ENCODE measurements at places on chromosomes 6 and 20.

- no peak for DNase-seq
These were observed 3.6 kb downstream of the BCL2L1 start for GRCh38 chr20:31718952-31719643.

GRCh38 chr6:39209360-39209811 lies 19.9 kb downstream of the KCNK5 start:
- peak; percentile 32 for DNase-seq

- DNase-seq, result no peak
These were observed 77.0 kb downstream of the MMS22L start for GRCh38 chr6:97205966-97206365.

- DNase-seq, result no peak
These were observed 1.1 kb upstream of the PRELID3B start for GRCh38 chr20:59043698-59044097.

DNA sequence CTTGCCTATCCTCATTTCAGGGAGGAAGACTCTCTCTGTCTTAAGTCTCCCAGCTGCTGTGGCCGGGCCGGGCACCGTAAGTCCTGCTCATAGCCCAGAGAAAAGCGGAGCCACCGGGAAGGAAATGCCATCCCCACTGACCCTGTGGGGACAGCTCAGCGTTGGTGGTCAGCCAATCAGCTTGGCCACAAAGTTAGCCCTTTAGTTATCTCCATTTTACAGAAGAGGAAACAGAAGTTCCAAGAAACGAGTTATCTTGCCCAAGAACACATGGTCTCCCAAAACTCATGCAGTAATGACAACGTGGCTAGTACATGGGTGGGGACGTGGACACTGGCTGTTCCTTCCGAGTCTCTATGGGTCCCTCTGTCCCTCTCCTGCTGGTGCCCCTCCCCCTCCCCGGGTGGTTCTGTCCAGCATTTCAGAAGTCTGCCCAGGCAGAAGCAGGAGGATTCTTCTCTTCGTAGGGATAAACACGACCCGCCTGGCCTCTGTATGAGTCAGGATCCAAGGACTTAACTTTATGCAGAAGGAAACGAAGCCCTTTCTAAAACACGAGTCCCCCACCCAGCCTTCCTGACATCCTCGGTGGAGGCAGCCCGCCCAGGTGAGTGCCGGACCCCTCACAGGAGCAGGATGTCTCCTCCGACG lies 273.8 kb downstream of the CDH4 start:
- DNase-seq, result no peak

- peak; percentile 23 for DNase-seq
These were observed 271.5 kb downstream of the FOXA2 start for GRCh38 chr20:22312744-22313346.

DNA sequence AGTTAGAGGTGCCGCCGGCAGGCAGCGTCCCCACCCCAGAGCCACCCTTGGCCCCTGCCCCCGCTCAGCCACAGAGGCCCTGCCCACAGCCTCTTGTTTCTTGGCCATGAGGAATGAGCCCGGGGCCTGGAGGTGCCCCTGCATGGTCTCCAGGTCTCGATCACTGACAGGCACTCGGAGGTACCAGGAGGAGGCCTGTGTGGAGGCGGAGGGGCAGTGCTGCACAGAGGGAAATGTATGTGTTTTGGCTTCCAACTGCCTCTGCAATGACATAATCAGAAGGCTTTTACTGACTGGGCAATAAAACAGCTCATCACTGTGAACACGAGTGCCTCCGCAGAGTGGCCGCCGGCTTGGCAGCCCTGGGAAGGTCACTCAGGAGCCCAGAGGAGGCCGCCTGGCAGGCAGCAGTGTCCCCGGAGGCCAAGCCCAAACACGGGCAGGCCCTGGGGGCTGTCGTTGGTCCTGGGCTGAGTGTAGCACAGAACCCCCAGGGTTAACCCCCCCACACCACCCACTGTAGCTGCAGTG lies 61.1 kb upstream of the GATA5 start:
- DNase-seq, result no peak

DNA sequence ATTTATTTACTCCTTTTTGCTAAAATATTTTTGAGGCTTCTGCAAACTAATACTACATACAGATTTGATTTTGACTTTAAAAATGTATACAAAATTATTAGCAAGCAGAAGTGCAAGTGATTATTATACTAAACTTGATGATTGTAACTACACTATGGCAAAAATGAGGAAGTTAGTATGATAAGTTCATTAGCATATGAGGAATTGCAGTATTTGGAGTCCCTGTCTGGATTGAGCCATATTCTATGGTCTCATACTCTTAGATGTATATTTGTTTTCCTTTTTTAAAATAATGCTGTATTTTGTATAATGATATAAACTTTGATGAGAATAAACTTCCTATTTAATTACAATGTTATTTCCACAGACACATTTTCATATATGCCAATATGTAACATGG lies 13.9 kb downstream of the CRISP3 start:
- no peak for DNase-seq

- DNase-seq, result no peak
These were observed 260.6 kb downstream of the EYA4 start for GRCh38 chr6:133501675-133502270.

GRCh38 chr6:126170433-126170832 lies 169.5 kb upstream of the CENPW start:
- no peak for DNase-seq

- no peak for DNase-seq
These were observed 57.6 kb downstream of the TENT5A start for GRCh38 chr6:81694855-81695254.

GRCh38 chr6:71480577-71480976 lies 192.0 kb downstream of the OGFRL1 start:
- DNase-seq, result no peak

- no peak for DNase-seq
These were observed 48.5 kb downstream of the STK4 start for GRCh38 chr20:45014671-45015415.

DNA sequence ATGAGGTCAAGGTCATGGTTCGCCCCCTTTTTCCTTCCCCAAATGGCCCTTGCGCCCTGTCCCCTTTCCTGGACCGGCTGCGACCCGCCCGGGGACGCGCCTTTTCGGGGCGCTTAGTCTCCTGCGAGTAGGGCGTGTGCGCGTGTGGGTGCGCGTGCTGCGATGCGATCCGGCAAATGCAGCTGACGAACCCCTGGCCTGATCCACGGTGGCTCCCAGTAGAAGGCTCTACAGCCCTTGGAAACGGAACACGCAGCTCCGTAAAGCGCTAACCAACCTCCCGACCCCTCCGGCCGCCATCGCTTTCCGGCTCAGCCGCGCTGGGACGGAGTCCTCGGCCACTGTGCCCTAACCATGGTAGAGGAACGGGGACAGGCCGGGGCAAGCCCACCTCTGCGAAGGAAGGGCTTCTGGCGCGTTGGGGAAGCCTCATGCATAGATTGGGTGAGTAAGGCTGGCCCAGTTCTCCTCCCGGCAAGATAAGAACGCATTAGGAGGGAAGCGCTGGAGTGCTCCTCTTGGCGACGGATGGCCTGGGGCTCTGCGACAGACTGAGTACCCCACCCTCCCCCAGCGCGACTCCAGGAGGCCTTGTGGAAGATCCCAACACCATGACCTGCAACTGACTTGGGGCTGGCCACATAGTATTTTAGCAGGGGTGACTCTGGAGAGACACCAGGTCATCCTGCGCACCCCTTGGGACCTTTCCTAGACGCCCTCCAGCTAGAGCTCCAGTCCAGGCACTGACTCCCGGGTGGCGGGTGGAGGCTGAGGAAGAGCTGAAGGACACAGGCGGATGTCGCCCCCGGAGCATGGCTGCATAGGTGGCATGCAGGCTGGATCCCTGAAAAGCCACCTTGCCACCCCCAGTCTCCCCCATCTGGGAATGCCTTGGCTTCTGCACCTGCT lies 1.1 kb upstream of the SLC4A11 start:
- no peak for DNase-seq

- peak; percentile 0 for DNase-seq
These were observed 59.0 kb upstream of the ZNF184 start for GRCh38 chr6:27531772-27532459.

- no peak for DNase-seq
These were observed 489.6 kb downstream of the MMUT start for GRCh38 chr6:48973491-48973890.

DNA sequence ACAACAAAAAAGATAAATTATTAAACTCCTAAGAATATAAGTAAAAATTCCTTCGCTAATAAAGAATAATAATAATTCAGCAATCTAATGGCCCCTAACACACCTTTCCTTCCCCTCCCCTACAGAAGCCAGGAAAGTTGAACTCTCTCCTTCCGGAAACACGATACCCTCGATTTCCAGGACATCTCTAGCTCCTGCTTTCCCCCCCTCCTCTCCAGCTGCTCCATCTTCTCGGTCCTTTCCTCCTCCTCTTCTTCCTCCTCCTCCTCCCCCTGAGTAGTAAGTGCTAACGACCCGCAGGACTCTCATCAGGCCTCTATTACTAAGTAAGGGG lies 603 bp downstream of the TASP1 start:
- DNase-seq, result peak; percentile 75

- no peak for DNase-seq
These were observed 309.5 kb upstream of the PRND start for GRCh38 chr20:4412216-4412615.

DNA sequence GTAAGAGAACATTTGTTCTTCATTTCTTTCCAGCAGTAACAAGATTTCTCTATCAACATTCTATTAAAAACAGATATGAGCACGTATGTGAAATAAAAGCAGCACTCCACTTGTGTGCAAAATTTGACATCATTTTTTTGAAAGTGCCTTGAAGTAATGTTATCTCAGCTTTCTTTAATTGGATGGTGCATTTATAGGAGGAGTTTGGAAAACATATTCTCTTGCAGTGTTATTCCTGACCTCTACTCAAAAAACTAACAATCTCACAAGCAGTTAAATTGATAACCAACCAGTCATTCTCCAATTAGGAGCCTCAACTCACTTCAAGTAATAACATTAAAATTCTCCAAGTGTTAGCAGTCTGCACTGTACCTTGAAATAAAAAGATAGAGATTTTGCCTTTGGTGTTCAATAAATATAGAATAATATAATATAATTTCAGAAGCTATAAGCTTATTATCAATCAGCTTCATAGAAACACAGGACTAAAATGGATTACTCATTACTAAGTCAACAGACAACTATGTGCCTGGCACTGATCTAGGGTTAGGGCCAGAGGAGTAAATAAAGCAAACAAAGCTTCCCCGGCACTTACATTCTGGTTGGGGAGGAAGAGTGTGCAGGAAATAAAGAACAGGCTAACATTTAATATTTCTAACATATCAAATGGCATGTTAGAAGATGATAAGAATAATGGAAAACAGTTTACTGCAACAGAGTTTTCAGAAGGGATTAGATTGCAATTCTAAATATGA lies 149.0 kb upstream of the SGK1 start:
- DNase-seq, result no peak

GRCh38 chr6:26016963-26017631 lies 54.5 kb downstream of the TRIM38 start:
- DNase-seq, result no peak

DNA sequence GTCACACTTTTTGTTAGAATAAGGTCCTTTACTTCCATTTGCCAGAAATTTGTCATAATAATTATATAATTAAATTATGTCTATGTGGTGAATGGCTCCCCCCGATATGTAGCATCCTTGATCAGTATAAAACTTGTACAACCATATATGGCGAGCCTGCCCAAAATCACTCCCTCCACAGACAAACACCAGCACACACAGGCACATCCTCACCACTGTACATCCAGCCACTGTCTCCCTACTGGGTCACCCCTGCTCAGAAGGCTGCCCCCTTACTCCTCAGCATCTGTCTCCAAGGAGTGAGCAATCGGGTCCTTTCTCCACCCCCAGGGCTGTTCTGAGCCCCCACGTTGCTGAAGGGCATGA lies 87.0 kb upstream of the MYL9 start:
- DNase-seq, result no peak

GRCh38 chr6:40263970-40264369 lies 323.2 kb downstream of the LRFN2 start:
- DNase-seq, result no peak

- peak; percentile 13 for DNase-seq
These were observed 56.4 kb upstream of the MTRF1L start for GRCh38 chr6:153058909-153059308.

GRCh38 chr20:18436847-18437246 lies 30.0 kb downstream of the DZANK1 start:
- no peak for DNase-seq

DNA sequence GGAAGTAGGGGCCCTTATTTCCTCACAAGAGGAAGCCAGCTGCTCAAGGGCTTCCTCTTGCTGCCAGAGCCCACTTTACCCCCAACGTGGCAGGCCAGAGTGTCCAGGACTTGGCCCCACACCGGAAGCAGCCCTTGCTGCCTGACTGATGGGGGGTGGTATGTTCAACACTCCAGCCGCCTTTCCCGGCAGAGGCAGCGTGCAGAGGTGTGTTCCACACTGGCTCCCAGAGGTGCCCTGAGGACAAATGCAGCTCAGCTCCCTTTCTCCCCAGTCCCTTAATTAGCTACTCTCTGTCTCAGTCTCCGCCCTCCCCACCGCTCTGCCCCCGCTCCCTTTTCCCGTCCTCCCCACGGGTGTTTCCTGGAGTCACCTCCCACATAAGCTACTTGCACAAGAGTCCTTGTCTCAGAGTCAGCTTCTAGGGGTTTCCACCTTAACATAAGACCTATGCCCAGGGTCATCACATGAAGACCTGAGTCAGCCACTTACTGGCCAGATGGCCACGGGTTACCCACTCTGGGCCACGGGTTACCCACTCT lies 61.7 kb upstream of the SHLD1 start:
- no peak for DNase-seq

DNA sequence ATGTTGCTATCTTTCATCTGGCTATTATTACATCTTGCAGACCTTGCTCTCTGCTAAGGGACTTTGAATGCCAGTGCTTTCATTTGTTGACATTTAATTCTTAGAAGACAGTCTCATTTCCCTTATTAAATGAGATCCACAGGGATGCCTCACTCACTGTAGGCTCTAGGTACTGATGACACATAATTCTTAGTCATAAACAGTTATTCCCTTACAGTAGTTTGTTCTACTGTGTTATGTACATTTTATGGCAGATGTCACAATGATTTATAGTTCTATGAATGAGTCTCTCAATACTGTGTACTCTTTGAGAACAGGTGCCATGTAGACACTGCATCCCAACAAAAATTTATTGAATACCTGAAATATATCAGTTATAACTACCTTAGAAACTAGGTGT lies 70.3 kb downstream of the FAM83B start:
- no peak for DNase-seq

DNA sequence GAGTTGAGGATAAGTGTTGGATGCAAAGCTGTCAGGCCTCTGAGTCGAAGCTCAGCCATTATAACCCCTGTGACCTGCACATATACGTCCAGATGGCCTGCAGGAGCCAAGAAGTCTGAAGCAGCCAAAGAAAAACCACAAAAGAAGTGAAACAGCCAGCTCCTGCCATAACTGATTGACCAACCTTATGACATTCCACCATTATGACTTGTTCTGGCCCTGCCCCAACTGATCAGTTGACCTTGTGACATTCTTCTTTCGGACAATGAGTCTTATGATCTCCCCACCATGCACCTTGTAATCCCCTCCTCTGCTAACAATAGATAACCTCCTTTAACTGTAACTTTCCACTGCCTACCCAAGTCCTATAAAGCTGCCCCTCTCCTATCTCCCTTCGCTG lies 133.7 kb upstream of the AGPAT4 start:
- no peak for DNase-seq

GRCh38 chr20:43529051-43529450 lies 21.6 kb downstream of the L3MBTL1 start:
- no peak for DNase-seq
